ENCODE measurements at places on chromosomes 3 and 15.

GRCh38 chr3:42865256-42865655 is 10.4 kb downstream of the CYP8B1 start:
- no peak for DNase-seq

DNA sequence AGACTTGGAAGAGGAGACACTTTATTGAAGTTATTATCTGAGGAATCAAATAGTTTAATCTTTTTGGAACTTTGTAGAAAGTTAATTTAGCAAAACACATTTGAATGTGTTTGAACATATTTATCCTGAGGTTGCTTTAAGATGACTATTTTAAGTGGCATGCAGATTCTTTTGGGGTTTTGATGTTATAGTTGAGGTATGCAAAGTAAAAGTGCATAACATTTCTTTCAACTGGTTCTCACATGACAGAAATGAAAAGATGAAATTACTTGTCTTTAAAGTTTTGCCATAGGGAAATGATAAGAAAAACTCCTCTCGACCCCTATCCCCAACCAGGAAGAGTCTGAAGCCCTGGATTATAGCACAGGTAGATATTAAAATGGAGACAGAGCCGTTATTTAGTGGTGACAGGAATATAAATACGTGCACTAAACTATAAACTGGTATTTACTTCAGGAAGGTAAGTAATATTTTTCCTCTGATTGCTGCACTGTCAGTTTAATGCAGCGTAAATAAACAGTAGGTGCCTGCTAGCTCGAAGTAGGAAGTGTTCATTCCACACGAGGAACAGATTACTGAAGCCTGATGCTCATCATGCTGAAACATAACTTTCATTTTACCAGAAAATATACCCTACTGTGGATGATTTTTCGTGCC is 15.1 kb upstream of the SATB1 start:
- no peak for DNase-seq

GRCh38 chr3:125585595-125586223 is 9.6 kb downstream of the OSBPL11 start:
- DNase-seq: peak; percentile 44

- no peak for DNase-seq
Measured at GRCh38 chr3:196246612-196247308, 30.4 kb downstream of the SLC51A start.

GRCh38 chr3:55742022-55742831 is 255.1 kb upstream of the WNT5A start:
- no peak for DNase-seq

DNA sequence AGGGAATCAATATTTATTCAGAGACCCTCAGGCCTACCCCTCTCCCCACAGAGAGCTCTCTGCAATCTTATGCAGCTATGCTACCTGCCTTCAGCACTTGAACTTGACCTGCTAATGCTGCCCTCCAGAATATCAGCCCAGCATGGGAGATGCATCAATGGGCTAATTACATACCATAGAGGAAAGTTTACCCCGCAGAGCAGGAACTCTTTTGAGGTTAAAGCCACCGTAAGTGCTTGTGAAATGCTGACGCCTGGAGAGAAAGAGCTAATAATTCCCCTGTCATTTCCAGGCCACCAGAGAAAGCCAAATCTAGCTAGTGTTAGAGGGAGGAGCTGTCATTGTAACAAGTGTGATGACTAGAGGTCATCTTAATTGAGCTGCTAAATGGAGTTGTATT is 127.5 kb downstream of the CHST2 start:
- DNase-seq: no peak

GRCh38 chr3:183824761-183825455 is 469 bp downstream of the MAP6D1 start:
- DNase-seq: peak; percentile 64

DNA sequence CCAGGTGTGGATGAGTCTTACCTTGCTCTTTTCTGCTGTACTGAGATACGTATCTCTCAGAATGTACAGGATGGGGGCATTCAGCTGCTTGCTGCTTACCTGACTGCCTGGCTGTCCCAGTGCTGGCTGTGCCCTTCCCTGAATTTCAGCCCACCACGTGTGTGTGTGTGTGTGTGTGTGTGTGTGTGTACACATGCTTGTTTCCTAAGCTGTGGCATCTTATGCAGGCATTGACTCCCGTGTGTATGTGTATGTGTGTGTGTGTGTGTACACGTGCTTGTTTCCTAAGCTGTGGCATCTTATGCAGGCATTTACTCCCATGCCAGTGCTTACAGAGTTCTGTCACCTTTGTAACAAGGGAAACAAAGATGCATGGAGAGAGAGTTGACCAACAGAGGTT is 60.4 kb upstream of the PLXNA1 start:
- no peak for DNase-seq

GRCh38 chr3:194632226-194632808 is 902 bp downstream of the TMEM44 start:
- no peak for DNase-seq

DNA sequence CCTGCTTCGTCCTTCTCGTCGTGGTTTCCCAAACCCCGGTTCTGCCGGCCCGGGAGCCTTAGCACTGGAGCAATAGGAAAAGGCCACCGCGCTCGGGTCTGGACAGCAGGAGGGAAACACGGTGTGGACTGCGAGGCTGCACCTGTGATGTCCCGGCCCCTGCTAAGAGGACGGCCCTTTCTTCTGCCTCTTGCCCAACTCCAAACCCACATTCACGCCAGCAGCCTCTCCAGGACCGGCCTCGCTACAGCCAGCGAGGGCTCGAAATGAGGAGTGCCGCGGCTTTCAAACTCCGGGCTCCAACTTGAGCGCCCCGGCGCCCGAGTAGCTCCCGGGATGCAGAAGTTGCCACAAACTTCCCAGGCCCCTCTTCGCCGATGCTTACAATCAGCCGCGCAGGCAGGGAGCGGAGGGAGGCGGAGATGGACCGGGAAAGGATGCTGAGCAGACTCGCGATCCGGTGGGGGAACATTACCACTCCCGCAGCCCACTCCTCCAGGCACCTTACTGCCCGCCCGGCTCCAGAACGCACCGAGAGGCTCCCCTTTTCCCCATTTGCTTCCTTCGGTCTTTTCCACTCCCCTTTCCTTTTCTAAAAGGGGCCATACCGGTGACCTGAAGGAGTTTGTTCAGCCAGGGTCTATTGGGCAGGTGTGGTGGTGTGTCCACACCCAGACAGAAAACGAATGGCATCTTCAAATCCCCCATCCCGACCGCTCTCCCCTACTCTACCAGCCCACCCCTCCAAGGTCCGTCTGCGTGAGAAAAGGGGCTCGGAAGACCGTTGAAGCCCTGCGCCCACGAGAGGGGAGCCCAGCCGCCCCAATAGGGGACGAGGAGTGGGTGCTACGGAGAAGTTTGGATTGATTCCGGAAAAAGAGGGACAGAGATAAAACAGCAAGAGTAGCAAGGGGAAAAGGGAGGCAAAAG is 18.8 kb upstream of the SATB1 start:
- DNase-seq: peak; percentile 14

DNA sequence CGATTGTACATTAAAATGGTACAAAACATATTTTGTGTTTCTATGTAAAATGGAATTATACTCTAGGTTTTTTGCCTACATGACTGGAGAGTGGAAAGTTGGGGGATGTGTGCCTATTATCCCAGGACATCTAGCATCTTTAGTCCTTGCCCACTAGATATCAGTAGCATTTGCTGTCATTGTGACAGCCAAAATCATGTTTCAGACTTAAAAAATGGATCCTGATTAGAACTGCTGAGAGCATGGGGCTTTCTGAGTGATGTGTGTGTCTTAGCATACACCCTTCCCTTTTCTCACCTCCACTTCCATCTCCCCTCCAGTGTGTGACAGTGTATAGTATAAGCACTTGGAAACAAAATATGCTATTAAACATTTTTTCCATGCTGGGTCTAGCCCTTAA is 13.3 kb downstream of the ARMC8 start:
- DNase-seq: no peak

DNA sequence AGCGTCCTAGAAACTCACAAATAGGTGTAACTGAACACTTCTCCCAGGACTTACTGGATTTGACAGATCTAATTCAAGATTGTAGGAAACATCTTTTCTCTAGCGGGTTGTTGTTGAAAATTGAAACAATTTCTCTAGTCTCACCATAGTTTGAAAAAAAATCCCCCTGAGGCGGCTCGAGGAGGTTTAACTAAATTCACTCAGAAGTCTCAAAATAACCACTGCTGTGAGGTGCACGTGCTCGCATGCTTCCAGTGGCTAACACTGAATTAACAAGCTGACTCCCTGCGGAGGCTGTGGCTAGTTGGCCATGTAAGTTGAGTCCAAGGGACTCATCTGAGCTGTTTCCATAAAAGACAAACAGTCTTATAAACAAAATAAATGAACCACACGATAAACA is 503.9 kb downstream of the OCA2 start:
- DNase-seq: no peak

DNA sequence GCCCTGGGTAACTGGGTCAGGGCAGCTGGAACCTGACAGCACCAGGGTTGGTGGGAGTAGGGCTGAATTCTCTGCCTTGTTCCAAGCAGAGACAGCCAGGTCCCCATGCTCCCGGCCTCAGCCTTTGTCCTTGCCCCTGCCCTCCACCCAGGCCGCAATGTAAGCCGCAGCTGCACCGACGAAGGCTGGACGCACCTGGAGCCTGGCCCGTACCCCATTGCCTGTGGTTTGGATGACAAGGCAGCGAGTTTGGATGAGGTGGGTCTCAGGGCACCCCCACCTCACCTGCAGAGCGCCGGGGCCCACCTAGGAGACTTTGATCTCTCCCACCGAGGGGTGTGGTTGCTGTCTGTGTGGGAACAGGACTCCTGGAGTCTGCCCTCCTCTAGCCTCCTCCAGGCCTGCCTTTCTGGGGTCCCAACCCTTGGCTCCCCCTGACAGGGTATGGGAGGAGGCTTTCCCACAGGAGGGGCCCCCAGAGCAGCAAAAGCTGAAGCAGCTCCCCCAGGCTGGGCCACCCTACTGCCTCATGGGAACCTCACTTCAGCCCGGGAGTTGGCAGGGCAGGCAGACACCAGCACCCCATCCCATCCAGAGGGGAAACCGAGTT is 23.4 kb downstream of the VIPR1 start:
- DNase-seq: no peak

DNA sequence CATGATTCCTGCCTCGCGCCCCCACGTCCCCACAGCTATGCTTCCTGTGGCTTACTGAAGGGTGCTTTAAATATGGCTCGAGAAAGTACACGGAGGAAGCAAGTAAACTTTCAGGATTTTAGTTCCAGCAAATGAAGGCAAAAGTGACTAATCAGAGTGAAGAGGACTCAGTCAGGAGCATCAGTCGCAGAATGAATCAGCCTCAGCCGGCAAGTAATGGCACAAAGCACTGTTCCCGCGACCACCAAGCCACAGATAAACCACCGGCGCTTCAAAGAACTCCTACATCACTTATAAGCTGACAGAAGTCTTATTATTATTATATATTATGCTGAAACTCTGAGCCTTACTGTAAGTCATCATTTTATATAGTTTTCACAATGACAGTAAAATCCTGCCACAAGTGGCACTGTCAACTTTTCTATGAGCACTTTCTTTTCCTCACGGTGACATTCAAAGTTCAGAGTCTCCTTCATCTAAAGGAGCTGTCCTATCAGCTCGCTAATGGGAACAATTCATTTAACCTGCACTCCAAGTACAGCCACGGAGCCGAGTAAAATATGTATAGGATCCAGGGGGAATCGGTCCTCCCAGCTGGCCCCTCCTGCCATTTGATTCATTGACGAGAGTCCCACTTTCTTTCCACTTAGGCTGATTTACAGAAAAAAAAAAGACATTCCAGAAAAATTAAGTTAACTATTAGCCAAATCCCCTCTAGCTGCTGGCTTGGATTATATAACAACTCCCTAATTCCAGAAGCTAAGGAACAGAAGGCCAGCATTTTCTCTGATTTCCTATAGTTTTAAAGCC is 217.0 kb upstream of the ICE2 start:
- DNase-seq: no peak

- DNase-seq: no peak
Measured at GRCh38 chr15:73686781-73687256, 2.6 kb downstream of the CD276 start.

DNA sequence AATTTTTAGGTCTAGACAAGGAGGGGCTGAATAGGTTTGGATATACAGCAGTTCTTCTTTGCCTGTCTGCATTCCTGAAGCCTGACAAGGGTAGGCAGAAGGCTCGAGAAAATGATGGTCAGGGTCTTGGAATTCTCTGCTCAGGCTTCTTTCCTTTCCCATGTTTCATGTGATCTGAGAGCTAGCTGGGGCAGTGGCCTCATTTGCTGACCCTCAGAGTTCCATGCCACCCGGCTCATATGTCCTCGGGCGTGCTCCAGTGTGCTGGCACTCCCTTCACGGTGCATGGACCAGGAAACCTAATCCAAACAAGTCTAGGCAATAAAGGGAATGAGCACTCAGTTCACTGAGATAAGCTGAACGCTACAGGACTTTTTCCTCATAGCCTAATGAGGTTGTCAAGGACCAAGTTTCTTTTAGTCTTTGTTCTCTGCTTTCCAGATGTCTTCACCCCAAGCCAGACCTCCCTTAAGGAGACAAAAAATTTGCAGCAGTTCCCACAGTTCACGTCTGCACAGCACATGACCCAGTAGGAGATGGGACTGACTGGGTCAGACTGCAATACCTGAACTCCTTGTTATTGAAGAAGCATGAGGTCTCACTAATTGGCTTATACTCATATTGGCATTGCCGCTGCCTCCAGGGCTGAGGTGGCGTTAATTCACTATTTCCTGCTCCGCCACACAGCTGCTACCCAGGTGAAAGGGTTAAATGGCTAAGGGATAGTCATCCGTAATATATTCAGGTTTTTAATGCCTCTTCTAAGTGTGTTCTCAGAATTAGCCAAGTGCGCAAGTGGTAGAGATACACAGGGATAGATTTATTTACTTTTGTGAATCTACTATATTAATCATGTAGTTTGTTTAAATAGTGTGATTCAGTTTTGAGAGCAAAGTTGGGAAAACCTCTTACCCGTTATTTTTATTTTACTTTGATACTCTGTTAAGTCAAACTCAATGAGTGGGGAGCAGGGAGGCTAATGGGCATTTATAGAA is 15.3 kb upstream of the RTP4 start:
- DNase-seq: no peak

- DNase-seq: no peak
Measured at GRCh38 chr3:124084022-124084881, 92.3 kb upstream of the ROPN1 start.

GRCh38 chr3:139447486-139447885 is 28.8 kb downstream of the RBP2 start:
- no peak for DNase-seq

GRCh38 chr15:37516621-37517020 is 416.3 kb upstream of the MEIS2 start:
- DNase-seq: no peak

GRCh38 chr3:14202874-14203520 is 24.4 kb downstream of the LSM3 start:
- DNase-seq: no peak

GRCh38 chr3:169923189-169923588 is 11.8 kb downstream of the SAMD7 start:
- no peak for DNase-seq

DNA sequence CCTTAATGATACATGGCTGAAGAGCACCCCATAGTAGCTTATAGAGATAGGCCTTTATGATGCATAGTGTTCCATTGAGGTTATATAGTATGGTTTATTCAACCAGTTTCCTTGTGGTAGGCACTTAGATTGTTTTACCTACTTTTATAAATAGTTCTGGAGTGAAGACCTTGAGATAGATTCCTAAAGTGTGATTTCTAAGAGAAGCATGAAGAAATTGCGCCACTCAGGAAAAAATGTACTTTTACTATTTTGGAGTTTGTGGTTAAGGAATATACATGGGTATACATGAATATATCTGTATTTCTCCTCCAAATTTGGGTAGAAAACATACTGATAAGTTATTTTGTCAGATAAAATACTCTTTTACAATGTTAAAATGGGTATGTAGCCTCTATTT is 70.5 kb downstream of the CHD2 start:
- no peak for DNase-seq
